ENCODE measurements at places on chromosomes 12 and 14.

GRCh38 chr12:56863789-56864188 lies 70.4 kb downstream of the SDR9C7 start:
- DNase-seq = no peak

DNA sequence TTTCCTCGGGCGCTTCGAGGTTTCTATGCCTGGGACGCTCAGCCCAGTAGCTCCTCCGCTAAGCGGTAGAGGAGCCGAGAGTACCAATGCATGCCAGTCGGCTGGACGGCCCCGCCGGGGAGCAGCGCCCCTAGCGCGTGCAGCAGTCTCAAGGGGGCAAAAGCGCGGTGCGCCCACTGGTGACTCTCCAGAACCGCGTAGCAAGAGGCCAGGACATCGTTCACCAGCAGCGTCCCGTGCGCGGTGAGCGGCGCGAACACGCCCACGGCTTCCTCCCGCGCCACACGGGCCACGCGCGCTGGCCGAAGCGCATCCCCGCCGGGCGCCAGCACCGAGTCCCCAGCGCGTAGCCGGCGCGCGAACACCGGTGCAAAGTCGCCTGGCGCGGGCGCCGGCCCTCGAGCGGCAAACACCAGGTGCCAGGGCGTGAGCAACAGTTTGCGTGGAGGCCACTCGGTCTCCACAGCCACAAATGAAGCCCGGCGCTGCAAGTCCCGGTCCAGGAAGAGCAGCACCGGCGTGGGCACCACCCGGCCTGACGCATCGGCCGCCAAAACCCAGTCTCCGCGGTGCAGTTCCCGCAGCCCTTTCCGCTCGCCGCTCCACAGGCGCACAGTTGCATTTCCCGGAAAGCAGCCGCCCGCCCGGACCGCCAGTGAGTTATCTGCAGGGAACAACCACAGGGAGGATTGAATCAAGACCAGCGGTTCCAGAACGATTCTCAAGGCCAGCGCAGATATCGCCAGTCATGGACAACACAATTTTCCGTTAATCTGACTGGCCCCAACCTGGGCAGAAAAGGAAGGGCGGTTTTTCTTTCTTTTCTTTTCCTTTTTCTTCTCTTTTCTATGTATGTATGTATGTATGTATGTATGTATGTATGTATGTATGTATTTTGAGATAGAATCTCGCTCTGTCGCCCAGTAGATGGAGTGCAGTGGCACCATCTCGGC lies 4.5 kb downstream of the DHH start:
- DNase-seq = no peak

- peak; percentile 78 for DNase-seq
Observed at GRCh38 chr12:40058721-40059190, 47.1 kb downstream of the SLC2A13 start.

DNA sequence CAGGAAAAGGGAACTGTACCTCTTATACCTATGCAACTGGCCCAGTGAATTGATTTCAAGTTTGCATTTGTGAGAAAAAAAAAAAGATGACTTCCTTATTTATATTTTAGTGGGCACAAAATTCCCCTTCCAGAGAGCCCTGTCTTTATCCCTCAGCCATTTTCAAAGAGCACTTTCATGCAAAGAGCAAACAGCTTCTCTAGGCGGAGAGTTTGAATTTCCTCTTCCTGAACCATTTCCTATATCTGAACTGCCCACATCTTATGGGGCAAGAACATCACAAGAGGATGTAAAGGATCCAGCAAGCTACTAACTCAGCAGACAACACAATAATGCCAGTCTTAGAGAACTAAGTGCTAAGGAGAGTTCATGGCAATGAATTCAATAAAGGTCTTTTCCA lies 22.3 kb upstream of the PLXNC1 start:
- DNase-seq = no peak

- peak; percentile 55 for DNase-seq
Observed at GRCh38 chr14:33432407-33433023, 493.8 kb downstream of the NPAS3 start.

DNA sequence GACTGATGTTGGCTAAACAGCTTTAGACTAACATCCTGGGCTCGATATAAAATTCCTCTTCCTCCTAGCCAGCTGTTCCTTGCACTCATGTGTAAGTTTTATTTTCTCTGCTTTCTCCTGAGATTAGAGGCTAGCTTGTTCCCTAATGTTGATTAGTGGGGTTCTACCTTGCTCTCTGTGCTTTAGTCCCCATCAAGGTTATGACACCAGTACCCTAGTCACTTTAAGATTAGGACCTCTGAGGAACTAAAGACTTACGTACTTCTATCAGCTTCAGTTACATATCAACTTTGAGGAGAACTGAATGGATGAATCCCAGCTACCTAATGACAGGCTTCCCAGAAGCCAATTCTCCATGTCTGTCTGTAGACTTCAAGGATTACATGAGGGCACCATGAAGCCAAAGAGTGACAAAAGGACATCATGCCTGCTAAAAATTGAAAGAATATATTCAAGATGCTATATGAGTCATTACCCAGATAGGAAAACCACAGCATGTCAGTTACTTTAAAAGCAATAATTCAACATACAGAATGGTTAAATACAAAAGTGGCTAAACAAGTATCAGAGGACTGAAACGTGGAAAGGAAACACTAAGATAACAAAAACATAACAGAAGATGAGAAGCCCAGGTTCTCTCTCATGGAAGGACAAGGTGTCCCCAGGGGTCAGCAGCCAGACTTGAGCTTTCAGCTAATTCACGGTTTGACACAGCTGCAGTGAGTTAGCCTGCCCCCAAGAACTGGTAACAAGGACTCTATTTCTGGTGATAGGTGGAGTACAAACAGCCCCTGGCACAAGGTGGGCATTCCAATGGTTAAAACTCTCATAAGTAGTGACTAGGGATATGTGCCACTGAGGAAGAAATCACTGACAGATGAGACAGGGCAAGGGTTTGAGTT lies 20.4 kb downstream of the ADAM20 start:
- DNase-seq = no peak

DNA sequence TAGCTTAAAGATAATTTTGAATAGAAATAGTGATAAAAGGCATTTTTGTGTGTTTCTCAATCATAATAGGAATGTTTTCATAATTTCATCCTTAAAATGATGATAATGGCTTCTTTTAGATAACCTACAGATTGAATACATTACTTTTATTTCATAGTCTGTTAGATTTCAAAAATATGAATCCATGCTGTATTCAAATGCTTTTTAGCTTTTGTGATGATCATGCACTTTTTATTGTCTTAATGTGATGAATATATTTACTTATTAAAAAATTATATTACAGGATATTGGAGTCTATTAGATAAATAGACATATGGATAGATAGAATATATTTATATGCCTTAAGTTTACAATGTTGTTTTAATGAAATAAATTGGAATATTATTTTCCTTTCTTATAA lies 886.8 kb upstream of the NOVA1 start:
- no peak for DNase-seq

DNA sequence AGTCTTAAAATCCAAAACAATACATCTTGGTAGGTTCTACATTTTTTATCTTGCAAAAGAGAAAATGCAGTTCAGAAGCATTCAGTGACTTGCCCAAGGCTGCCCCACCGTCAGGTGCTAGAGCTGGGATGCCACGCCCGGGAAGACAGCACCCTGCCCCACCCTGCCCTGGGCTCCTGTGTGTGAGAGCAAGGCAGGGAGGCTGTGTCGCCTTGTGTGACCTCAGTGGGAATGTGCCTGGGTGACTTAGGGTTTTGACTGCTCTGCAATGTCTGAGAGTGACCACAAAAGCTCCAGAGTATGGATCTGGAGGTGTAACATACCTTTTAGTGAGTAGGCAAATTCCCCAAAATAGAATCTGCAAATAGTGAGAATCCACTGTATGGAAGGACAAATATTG lies 60.0 kb downstream of the AACS start:
- DNase-seq = no peak

DNA sequence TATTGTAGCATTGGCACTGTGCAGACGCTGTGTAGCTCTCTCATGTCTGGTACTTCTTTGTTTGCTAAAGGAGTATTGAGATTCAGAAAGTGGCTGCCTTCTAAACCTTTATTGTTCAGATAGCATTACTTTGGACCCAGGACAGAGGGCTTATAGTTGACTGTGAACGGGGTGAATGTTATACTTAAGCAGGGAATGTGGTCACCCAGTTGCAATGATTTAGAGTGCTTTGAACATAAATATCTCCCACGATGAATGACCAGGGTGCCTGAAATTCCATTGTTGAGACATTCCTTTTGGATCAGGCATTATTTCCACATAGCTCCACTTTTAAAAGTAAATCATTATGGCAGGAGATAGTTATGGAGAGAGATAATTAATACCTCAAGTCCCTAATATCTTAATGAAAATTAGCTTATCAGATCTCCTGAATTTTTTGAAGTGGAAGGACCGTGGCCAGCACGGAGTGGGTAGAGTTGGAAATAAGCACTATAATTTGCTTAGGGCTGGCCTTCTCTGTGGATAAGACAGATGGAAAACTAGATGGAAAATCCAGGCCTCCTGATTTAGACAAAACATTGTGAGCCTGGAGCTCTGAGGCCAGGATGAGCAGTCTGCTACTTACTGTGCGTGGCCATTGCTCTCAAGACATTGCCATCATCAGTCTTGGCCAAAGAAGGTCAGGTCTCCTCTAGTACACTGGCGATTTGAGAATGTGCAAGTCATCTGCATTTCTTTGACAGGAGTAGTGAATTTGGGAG lies 114.5 kb downstream of the ETV6 start:
- peak; percentile 22 for DNase-seq

GRCh38 chr12:2284857-2285256 lies 232.1 kb downstream of the CACNA1C start:
- peak; percentile 75 for DNase-seq

GRCh38 chr12:111424793-111425251 lies 19.1 kb downstream of the SH2B3 start:
- no peak for DNase-seq

DNA sequence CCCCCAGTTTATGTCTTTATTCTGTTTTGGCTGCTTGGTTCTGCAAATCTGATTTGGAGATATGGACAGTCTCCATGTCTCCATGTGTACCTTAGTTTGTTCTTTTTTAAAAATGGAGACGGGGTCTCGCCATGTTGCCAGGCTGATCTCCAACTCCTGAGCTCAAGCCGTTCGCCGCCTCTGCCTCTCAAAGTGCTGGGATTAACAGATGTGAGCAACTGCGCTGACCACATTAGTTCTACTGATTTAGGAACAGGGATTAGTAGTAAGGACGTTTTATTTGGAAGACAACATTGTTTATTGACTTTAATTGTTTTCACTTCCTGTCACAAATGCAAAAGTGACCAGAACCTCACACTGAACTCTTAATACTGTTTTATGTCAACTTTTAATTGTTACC lies 14.7 kb downstream of the AEBP2 start:
- DNase-seq = no peak

- no peak for DNase-seq
Observed at GRCh38 chr12:75784591-75784990, 247.0 kb downstream of the PHLDA1 start.

GRCh38 chr14:61997161-61997560 lies 234.9 kb downstream of the SNAPC1 start:
- no peak for DNase-seq

GRCh38 chr12:29054858-29055663 lies 94.0 kb upstream of the FAR2 start:
- DNase-seq = no peak

DNA sequence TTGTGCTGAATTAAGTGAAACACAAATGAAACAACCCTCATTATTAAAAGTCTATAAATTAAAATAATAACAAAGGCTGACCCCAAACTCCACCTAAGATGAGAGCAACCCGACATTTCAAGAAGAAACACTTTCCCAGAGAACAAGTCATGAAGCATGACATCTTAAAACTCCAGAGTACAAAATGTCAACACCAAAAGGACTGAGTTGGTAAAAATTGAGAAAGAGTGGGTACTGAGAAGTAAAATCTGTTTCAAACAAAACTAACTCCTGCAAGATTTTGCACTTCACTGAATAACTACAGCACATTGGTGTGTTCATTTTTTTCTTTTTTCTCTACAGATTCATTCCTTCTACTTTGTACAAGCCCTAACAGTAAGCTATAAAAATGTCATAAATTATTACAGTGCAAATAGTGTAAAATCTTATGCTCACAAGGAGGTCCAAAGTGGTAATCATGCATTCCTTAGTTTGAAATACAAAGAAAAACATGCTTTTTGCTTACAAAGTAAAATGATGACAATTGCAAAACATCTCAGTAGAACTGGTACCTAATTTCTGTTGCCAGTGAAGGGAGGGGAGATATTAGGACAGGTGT lies 31.8 kb downstream of the SLC35F4 start:
- no peak for DNase-seq

DNA sequence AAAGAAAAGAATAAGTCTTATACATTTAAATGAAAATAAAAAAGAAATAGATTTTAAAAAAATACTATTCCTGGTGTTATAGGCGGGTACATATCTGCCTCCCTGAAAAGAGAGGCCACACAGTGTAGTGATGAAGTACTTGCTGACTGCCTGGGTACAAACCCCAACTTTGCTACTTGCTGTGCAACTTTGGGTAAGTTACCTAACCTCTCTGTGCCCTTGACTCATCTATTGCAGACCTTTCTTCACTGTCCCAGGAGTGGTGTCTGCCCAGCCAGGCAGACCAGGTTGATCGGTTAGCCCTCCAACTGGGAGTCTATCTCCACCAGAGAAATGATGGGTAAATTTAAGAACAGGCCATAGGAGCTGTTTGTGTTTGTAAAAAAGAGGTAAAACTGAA lies 82.0 kb downstream of the SLC24A4 start:
- DNase-seq = no peak

GRCh38 chr12:47350062-47350408 lies 270.3 kb upstream of the AMIGO2 start:
- DNase-seq = no peak

DNA sequence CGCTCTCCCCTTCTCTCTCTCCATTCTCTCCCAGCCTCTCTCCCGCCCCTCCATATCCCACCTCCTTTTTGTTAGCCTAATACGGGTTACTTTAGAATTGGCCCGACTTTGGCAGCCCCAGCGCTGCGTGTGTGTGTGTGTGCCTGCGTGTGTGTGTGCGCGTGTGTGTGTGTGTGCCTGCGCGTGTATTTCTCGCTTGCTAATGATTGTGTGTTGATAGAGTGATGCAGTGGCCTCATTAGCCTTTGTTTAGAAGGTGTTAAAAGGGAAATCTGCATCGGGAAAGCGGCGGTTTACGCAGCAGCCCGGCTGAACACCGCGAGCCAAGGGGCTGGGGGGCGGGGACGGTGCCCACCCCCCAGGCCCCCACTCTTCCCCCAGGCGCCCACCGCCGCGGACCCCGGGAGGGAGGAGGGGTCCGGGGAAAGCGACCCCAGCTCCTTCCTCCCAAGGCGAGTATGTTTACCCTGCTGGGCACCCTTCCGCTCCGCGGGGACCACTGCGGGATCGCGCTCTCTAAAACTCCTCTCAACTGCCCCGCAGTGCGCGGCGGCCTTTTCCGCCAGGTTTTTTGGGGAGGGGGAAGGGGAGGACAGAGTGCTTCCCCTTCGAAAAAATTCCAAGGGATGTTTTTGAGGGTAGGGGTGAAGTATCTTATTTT lies 6.8 kb upstream of the LHX5 start:
- DNase-seq = no peak

DNA sequence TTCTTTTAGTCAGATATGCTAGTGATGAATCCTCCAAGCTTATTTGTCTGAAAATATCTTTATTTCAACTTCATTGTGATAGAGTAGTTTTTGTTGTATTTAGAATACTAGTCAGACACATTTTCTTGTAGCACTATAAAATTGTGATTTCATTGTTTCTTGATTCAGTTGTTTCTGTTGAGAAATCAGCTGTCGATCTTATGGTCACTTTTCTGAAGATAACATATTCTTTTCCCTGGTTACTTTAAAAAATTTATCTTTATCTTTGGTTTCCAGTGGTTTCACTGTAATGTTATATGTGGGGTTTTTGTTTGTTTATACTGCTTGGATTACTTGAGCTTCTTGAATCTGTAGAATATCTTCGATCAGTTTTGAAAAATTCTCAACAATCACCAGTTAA lies 426.1 kb downstream of the SOX5 start:
- DNase-seq = no peak
